Cerebellar nuclear complex (tissue), 1 donor: ENCODE measurements at places on chromosomes 16 and 17.
A peak's percentile ranks its signal among the peaks of the same experiment; 100 is the strongest.

DNA sequence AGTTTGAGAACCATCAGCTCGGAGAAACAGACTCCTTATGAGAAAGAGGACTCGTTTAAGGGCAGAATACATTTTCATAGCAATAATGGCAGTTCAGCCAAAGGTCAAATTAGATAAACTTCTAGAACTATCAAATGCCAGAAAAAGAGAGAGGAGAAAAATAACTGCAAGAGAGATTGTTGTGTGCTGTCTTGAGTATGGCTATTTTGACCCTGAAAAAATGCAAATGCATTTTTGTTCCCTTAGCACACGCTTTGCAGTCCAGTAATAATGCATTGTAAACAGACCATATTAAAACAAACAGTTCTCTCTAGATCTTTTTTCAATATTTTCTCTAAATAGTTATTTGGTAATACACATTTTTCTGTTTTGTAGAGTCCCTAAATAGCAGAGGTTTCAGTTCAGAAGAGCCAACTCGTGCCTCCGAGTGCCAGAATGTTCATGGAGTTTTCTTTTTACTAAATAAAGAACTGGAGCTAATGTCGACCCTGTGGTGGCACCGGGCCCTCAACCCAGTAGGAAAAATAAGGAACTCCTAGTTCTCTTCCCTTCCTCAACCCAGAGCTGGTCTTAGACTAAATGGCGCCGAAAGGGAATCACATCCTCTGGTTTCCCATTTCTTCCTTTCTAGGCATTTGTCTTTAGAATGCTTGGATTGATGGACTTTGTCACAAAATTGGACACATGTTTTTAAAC, 298.0 kb downstream of the MAP2K4 start:
- DNase-seq, result no peak

GRCh38 chr17:2965621-2966595, 97.5 kb downstream of the OR1D5 start:
- no peak for DNase-seq

- no peak for DNase-seq
Observed at GRCh38 chr17:43667506-43667905, 5.8 kb upstream of the MEOX1 start.

- no peak for DNase-seq
Observed at GRCh38 chr17:44360826-44361225, 2.8 kb downstream of the FAM171A2 start.

DNA sequence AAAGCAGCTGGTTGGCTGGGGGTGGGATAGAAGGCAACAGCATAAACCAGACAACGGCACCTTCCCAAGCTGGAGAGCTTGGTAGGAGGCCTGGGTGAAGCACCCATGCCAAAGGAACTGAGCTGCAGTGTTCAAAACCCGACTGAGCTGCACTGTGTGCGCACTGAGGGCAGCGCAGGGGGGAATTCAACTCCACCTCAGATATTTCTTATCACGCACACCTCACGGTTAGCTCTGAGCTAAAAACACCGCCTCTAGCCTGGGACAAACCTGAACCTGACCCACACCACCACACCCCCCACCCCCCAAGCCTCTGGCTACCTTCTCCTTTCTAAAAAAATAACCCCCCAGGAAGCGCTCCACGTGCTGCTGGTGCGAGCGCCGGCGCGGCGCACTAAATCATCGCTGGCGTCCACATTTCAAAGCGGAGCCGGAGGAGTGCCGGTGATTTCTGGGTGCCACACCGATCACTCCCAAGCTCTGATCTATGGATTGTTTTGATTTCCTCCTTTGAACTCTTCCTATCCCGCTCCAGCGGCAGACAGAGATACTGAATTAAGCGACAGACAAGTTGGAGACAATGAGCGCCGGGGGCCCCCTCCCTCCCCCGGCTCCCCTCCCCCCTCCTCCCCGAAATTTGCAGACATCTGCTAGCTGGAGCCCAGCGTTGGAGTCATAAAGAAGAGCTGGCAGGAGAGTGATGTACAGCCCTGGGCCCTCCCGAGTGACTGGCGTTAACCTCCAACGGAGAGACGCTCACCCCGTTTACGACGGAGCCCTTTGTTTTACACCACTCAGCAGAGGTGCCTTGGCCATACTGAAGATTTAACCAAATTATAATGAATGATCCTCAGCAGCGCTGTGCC, 85.0 kb downstream of the NOG start:
- DNase-seq, result no peak

- no peak for DNase-seq
Observed at GRCh38 chr16:85170590-85171003, 58.3 kb upstream of the CIBAR2 start.

DNA sequence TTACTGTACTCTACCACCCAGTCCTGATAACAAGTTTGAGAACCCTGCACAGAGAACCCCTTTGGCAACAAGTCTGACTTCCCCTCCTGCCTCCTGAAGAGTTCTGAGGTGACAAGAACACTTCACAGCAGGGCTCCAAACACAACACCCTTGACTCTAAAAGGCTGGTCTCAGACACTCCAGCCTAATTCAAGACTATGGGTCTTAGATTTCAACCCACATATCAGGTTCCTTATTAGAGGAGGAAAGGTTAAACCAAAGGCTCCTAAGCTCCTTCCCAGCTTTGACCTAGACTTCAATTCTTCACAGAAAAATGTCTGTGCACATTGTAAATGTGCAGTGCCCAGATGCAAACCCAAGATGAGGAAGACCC, 23.0 kb downstream of the RANBP10 start:
- no peak for DNase-seq

GRCh38 chr17:28491860-28492259, 14.3 kb upstream of the FOXN1 start:
- no peak for DNase-seq

- DNase-seq, result no peak
Observed at GRCh38 chr16:17303101-17303500, 167.7 kb downstream of the XYLT1 start.

- DNase-seq, result no peak
Observed at GRCh38 chr17:73551759-73552158, 92.5 kb downstream of the SDK2 start.

- DNase-seq, result no peak
Observed at GRCh38 chr16:14958323-14958600, 16.6 kb upstream of the PDXDC1 start.

DNA sequence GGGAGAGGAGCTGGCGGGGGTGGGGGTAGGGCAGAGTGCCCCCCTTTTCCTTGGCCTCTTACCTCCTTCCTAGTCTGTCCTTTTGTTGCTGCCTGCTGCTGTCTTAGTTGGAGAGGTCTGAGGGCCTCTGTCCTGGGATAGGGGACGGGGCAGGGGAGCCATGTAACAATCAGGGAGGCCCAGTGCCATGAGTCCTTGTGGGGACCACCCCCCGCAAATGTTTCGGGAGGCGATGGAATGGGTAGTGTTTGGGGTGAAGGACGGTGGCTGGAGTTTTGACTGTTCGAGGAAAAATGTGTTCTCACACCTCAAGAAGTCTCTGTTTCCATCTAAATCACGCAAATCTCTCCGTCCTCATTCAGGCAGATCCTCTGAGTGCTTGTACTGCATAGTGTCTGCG, 99.0 kb downstream of the OR1D5 start:
- no peak for DNase-seq

GRCh38 chr17:49595328-49595727, 19.7 kb downstream of the NXPH3 start:
- no peak for DNase-seq

- no peak for DNase-seq
Observed at GRCh38 chr16:16019488-16019887, 70.1 kb downstream of the ABCC1 start.

- DNase-seq, result no peak
Observed at GRCh38 chr17:17691468-17692263, 10.4 kb downstream of the RAI1 start.

GRCh38 chr16:54719624-54720023, 211.0 kb upstream of the IRX5 start:
- no peak for DNase-seq

- no peak for DNase-seq
Observed at GRCh38 chr17:62679866-62680377, 52.5 kb downstream of the MRC2 start.

GRCh38 chr17:56891751-56892150, 22.1 kb downstream of the TRIM25 start:
- no peak for DNase-seq

DNA sequence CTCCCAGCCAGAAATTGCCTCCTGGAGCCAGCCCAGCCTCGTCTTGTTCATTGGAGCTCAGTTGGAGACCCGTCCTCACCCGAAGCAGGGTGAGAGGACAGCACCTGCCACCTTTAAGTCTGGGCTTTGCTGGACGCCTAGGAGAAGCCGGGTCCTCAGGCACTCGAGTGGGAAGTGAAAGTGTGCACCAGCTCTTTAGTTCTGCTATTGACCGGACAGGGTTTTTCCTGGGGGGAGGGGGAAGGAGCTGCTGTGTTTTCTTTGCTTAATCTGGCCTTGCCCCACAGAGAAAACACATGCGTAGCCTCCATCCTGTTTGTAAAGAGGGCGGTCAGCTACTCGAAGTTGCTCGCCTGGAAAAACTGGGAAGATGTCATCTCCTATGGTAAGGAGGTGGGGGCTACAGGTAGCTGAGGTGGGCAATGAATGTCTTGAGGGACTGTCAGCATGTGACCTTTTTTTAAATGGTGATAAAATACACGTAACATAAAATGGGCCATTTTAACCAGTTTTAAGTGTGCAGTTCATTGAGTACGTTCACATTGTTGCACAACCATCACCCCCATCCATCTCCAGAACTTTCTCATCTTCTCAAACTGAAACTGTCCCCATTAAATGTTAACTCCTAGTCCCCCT, 34.4 kb downstream of the CMIP start:
- DNase-seq, result no peak

GRCh38 chr17:39401412-39402243, at the start of gene FBXL20:
Gene FBXL20, minus strand, starts transcription at chr17:39401626. Its CDS starts 224 bp downstream, at chr17:39401402.
- peak; percentile 47 for DNase-seq

GRCh38 chr16:4525634-4526277, 12.8 kb downstream of the CDIP1 start:
- DNase-seq, result no peak

DNA sequence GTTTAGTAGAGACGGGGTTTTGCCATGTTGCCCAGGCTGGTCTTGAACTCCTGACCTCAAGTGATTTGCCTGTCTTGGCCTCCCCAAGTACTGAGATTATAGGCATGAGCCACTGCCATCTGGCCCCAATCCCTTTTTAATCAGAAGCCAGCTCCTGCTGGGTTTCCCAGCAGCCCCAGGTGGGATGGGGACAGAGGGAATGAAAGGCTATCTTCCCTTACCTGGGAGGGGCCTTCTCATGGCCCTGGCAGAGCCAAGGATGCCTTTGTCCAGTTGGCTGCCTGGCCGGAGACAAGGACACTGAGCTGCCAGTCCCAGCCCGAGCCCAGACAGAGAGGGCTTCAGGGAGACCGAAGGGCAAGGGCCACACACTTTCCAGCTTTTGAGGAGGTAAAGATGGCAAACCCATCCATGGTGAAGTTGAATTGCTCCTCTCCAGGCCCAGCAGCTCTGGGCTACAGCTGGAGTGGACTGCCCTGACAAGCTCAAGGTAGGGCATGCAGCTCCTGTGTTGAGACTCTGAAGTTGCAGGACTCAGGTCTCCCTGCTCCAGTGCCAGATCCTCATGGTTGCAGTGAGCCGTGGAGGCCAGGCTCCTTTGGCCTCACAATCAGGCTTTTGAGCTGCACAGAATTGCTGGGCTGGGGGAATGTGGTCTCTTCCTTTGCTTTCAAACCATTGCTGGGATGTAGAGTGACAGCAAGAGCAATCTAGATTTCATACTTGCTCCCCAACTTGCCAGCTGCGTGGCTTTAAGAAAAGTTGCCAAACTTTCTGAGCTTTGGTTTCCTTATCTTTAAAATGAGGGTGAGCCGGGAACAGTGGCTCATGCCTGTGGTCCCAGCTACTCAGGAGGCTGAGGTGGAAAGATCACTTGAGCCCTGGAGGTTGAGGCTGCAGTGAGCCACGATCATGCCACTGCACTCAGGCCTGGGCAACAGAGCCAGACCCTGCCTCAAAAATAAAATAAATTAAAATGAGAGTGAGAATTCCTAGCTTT, 44.5 kb upstream of the IL34 start:
- DNase-seq, result peak; percentile 2

DNA sequence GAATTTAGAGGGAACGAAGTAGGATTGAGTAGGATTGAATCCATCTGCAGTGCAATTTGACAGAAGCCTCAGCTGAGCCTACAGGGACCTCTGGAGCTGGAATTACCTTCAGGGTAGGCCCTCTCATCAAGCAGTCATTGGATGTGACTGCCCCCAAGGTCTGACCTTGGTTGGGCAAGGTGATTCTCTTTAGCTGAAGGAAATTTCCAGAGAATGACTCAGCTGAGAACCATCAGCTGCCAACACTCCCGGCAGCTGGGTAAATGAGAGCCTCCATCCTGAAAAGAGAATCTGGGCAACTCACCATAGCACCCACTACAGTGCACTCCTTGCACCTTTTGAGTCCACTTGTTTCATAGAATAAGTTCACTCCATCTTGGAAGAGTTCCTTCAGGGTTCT, 113.5 kb upstream of the MED13 start:
- no peak for DNase-seq

- no peak for DNase-seq
Observed at GRCh38 chr16:10335681-10336080, 50.2 kb upstream of the ATF7IP2 start.

GRCh38 chr17:39208893-39209292, 8.8 kb downstream of the RPL19 start:
- no peak for DNase-seq

- DNase-seq, result no peak
Observed at GRCh38 chr17:2700491-2701141, 10.9 kb downstream of the CLUH start.

- no peak for DNase-seq
Observed at GRCh38 chr16:76882105-76882504, 308.9 kb upstream of the MON1B start.

GRCh38 chr16:86466696-86467406, 43.5 kb upstream of the FOXF1 start:
- no peak for DNase-seq

DNA sequence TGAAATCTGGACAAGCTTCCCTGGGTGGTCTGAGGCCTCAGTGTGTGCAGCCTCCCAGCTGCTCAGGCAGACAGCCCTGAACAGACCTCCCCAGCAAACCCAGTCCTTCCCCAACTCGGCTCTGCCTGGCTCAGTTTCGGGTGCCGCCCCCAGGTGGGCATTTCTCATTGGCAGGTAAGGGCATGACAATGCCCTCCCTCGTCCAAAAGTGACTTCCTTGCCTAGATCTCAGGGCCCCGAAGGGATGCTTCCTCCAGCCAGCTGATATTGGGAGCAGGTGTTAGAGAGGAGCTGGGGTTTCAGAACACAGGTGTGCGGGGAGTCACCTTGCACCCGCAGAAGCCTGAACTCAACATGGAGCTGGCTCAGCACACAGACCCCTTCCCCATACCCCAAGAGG, 3.8 kb upstream of the PPL start:
- no peak for DNase-seq

DNA sequence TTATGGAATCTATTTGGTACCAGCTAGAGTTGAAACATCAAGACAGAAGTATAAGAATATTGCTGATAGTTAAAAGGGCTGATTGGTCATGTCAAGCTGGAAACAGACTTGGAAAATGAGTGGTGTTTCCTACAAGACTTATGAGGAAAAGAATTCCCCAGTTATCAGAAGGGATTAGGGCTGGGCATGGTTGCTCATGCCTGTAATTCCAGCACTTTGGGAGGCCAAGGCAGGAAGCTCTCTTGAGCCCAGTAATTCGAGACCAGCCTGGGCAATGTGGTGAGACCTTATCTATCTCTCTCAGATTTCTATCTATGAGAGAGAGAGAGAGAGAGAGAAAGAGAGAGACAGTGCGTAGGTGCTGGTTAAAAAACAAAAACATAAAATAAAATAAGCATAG, 139.5 kb upstream of the PMFBP1 start:
- DNase-seq, result no peak

- no peak for DNase-seq
Observed at GRCh38 chr17:75864448-75864871, 9.3 kb upstream of the WBP2 start.
